ENCODE measurements at places on chromosomes 3 and 15.

- no peak for DNase-seq
Measured at GRCh38 chr3:35677797-35678196, 38.5 kb downstream of the ARPP21 start.

GRCh38 chr3:45095916-45096526, 50.2 kb downstream of the CDCP1 start:
- DNase-seq = no peak

DNA sequence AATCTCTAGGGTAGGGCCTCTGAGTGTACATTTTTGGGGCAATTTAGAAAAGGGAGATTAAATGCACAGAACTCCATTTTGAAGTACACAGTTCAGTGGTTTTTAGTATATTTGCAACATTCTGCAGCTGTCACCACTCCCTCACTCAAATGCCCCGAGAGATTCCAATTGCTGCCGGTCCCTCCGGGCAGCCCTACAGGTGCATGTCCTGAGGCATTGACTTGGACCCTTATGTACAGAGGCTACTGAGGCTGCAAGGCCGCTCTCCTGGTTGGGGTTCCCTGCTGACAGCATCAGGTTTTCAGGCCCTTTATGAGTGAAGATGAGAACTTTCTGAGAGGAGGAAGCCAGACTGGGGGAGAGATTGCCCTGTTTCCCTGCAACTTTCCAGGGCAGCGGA, 39.6 kb downstream of the SMAD6 start:
- no peak for DNase-seq

- DNase-seq = no peak
Measured at GRCh38 chr3:197458179-197458707, 97.5 kb downstream of the BDH1 start.

DNA sequence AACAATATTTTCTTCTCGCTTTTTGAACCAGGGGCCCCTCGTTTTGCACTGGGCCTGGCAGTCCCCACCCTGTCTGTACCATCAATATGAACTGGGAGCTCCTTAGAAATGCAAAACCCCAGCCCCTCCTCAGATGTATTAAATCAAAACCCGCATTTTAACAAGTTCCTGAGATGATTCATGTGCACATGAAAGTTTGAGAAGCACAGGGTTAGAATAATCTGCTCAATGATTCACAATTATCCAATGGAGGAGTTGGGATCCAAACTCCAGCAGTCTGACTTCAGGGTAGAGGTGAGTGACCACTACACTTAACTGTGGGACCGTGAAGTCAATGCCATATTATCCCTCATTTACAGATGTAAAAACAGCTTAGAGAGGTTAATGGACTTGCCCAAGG, 256.4 kb downstream of the IGSF11 start:
- DNase-seq = no peak

GRCh38 chr3:102240720-102241119, 194.1 kb upstream of the ZPLD1 start:
- DNase-seq = no peak

DNA sequence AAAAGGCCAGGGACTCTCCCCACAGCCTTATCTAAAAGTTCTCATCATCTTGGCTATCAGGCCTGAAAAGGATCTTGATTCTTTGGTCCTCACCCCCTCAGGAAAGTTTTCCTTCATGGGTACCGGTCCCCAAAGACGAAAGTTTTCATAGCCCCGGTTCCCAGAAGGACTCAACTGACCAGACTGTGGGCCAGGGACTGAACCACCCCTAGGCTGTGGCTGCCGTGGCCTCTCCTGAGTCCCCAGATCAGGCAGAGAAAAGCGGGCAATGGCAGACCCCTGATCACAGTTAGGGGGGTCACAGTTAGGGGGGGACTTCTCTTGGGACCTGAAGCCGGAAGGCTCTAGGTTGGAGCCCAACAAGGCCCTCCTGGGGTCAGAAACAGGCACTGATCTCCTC, 54.8 kb downstream of the LHFPL4 start:
- DNase-seq = no peak

GRCh38 chr3:71384388-71384787, 199.1 kb downstream of the FOXP1 start:
- no peak for DNase-seq

DNA sequence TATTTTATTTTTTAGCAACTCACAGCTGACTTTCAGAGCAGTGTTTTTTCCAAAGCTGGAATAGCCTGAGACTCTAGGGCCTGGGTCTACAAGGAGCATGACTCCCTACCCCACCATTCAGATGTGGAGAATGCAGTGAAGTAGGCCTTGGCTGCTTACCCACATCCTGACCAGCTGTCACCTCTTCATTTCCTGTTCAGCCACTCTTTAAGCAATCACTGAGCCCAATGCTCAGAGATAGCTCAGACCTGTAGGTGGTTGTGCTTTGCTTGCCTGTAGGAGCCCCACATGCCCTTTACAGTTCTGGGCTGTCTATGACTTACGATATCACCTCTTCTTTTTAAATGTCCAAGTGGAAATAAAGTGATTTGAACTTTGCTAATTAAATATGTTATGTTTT, 148.1 kb downstream of the NEK11 start:
- no peak for DNase-seq

DNA sequence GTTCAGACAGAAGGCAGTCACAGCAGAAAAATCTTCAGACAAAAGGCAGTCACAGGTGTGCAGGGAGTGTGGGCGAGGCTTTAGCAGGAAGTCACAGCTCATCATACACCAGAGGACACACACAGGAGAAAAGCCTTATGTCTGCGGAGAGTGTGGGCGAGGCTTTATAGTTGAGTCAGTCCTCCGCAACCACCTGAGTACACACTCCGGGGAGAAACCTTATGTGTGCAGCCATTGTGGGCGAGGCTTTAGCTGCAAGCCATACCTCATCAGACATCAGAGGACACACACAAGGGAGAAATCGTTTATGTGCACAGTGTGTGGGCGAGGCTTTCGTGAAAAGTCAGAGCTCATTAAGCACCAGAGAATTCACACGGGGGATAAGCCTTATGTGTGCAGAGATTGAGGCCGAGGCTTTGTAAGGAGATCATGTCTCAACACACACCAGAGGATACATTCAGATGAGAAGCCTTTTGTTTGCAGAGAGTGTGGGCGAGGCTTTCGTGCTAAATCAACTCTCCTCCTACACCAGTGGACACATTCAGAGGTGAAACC, 27.6 kb downstream of the ZNF589 start:
- peak; percentile 3 for DNase-seq

DNA sequence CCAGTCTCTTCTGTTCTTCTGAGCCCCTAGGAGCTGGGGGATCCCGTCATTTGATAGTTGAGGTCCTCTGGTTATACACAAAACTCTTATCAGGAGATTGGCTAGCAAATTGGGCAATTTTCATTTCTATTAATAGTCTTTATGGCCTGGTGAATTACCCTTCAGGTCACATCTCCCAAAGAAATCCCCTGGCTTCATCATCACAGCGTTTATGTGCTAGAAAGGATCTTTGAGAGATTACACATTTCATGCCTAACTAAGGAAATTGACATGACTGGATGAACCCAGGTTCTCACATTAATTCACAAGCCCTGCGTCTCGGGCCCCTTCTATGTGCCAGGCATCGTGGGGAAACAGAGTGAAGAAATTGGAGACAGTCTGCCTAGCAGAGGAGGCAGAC, 227.4 kb upstream of the PROK2 start:
- no peak for DNase-seq

DNA sequence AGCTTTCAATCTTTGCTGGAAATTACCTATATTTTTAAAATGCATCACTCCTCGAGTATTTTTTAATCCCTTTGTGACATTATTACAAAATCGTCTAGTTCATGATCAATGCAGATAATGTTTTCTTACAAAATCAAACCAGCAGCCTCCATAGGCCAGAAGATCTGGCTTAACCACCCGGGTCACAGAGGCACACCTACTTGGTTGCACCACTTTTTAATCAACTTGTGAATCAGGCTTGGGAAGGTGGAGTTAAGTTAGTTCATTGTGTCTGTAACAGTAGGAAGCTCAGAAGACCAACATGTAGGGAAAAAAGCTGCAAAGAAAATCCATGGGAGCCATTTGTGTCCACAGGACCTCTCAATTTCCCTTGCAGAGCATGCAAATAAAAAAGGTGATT, 148.0 kb downstream of the TP63 start:
- no peak for DNase-seq

DNA sequence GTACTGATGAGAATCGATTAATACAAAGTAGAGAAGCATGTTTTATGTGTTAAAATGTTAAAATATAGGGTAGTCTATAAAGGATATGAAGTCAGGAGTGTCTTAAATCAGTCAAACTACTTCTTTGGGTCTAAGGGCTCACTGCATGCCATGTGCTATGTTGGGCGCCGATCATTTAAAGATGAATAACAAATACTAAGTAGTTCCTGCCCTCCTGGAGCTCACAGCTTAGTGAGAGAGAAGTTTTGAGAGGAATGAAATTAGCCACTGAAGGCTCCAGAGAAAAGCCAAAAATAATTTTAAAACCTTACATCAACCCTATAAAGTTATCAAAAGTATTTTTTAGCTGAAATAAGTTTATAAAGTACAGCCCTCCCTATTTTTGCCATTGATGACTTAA, 44.5 kb downstream of the BLM start:
- no peak for DNase-seq

- DNase-seq = no peak
Measured at GRCh38 chr3:38101811-38102443, 35.0 kb downstream of the ACAA1 start.

- DNase-seq = no peak
Measured at GRCh38 chr3:56421205-56421604, 47.1 kb downstream of the ERC2 start.

- DNase-seq = no peak
Measured at GRCh38 chr3:57157545-57157944, 7.6 kb downstream of the IL17RD start.

GRCh38 chr3:30790150-30790549, 104.3 kb downstream of the GADL1 start:
- no peak for DNase-seq

- no peak for DNase-seq
Measured at GRCh38 chr3:115632026-115632425, 8.7 kb downstream of the GAP43 start.

- DNase-seq = no peak
Measured at GRCh38 chr3:193530231-193531165, 24.2 kb downstream of the ATP13A4 start.

GRCh38 chr3:179840985-179841384, 188.1 kb downstream of the USP13 start:
- DNase-seq = no peak

GRCh38 chr15:95304947-95305400, 1025.5 kb upstream of the NR2F2 start:
- DNase-seq = no peak

- DNase-seq = no peak
Measured at GRCh38 chr3:64190517-64191515, 34.5 kb downstream of the PRICKLE2 start.

DNA sequence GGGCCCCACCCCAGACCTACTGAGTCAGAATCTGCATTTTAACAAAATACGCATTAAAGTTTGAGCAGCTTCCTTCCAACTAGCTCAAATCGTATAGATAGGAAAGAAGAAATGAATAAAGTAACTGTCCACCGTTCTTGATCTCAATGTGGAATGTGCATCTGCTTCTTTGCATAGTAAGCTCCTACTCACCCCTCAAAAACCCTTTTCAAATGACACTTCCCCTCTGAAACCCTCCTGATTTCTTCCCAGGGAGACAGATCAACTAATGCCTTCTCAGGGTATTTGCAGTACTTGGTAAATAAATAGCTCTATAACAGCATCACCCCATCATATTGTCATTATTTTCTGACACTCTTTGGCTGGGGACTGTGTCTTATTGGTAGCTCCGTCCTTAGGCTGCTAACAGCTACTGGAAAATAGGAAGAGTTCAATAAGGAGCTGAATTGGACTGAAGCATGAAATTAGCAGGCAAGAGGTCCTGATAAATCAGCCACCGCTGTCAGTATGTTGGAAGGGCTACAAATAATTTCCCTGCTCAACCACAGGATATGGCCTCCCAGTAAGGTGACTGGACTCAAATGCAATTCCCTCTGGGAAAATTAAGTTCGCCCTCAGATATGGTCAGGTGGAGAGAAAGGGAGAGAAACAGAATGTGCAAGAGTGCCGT, 10.2 kb downstream of the OXTR start:
- no peak for DNase-seq

- DNase-seq = no peak
Measured at GRCh38 chr3:29649815-29650547, 369.1 kb downstream of the RBMS3 start.

- DNase-seq = no peak
Measured at GRCh38 chr3:10482631-10483363, 22.6 kb downstream of the ATP2B2 start.

- DNase-seq = no peak
Measured at GRCh38 chr15:27912283-27912682, 186.8 kb downstream of the OCA2 start.

DNA sequence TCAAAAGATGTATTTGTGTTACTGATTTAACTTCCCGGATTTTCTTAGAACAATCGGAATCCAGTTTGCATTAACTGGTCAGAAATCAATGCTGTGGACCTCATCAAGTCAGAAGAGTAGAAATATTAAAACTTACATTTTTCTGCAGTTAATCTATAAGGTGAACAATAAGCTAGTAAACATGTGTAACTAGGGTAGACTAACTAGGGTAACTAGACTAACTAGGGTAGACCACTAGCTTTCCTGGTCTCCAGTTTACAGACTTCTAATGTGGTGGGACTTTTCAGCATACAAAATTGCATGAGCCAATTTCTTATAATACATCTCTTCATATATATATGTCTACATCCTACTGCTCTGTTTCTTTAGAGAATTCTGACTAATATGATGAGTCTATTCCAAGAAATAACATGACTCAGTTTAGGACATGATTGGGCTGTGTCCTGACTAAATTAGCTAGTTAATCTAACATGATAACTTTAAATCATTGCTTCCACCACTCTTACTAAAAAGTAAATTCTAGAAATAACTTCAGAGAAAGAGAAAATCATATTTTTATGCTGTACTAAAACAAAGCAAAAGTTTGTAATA, 5.3 kb downstream of the PLSCR2 start:
- no peak for DNase-seq

DNA sequence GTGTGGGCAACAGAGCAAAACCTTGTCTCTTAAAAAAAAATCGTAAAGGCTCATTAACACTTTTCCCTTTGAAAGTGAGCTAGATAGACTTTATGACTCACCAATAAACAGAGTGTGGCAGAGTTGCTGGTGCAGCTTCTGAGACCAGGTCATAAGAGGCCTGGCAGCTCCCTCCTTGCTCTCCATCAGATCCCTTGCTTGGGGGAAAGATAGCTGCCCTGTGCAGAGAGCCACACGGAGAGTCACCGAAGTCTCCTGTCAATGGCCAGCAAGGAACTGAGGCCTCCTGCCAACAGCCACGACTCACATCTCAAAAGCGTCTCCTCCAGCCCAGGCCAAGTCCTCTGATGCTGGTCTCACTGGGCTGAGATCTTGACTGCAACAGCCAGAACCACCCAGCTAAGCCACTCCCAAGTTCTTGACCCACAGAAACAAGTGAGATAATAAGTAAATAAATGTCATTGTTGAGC, 8.7 kb upstream of the GP9 start:
- no peak for DNase-seq

- DNase-seq = no peak
Measured at GRCh38 chr15:66703540-66703941, 1.5 kb downstream of the SMAD6 start.

- DNase-seq = no peak
Measured at GRCh38 chr3:152243721-152244516, 24.8 kb upstream of the MBNL1 start.

GRCh38 chr3:192022412-192022811, 561.4 kb downstream of the PYDC2 start:
- DNase-seq = peak; percentile 12

Measured in skin of body (tissue), 3 donors.